ENCODE measurements at places on chromosomes 6 and 20. TPM values are rescaled to one million over a fixed set of nuclear protein-coding genes. Genes with fewer than 3 reads are reported as not detected.

DNA sequence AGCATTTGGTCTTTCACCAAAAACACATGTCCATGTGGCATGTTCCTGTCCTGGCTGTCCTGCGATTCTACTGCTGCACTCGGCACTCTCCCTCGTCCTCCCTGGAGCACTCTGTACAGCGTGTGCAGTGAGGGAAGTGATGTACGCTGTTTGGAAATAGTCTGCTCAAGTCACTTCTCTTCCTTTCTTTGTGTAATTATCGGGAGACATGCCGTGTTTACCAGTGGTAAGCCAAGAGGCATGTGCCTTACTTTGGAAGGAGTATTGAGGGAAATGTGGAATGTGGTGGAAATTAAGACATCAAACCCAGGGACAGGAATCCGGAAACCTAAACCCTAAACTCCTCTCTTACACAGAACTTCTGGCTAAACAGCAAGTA, 268.5 kb upstream of the FOXQ1 start:
- DNase-seq: no peak

DNA sequence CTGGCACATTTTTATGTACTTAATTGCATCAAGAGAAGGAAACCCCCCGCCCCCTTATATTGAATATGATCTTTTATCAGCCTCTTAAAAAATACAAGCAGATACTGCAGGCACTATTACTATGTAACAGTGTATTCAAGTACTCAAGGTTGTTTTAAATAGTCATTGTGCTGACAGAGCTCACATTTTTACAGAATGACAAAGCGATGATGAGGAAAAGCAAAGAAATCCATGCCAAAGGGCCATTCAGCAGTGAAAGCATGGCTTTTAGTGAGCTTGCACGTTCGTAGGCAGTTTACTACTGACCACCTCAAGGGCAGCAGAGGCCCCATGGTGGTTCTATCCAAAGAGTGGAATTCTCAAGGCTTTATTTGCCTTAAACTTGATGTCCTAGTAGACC, 146.8 kb downstream of the RPS12 start:
- peak; percentile 72 for DNase-seq

DNA sequence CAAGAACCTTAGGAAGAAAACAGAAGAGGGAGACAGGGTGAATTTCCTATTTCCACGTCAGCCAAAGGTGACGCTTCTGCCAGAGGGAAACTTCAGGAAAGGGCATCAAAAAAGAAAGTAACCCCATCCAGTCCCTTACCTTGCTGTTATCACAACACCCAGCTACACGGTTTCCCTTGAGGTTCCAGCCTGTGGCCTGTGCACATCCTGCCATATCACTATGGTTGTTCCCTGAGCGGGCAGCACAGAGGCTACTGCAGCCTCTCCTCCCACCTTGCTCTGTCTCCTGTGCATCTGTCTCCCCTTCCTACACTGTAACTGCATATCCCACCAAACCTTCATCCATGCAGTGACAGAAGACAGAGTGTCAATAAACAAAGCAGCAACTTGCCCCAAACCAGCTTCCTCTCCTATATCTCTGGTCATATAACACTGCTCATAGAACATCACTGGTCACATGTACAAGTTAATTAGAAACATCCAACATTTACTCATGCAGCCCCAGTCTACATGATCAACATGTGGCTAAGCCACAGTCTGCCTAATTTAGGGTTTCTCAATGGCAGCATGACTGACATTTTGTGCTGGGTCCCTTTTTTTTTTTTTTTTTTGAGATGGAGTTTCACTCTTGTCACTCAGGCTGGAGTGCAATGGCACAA, 54.7 kb downstream of the GFOD1 start:
- no peak for DNase-seq

GRCh38 chr6:115485400-115485799, 575.3 kb downstream of the FRK start:
- no peak for DNase-seq

DNA sequence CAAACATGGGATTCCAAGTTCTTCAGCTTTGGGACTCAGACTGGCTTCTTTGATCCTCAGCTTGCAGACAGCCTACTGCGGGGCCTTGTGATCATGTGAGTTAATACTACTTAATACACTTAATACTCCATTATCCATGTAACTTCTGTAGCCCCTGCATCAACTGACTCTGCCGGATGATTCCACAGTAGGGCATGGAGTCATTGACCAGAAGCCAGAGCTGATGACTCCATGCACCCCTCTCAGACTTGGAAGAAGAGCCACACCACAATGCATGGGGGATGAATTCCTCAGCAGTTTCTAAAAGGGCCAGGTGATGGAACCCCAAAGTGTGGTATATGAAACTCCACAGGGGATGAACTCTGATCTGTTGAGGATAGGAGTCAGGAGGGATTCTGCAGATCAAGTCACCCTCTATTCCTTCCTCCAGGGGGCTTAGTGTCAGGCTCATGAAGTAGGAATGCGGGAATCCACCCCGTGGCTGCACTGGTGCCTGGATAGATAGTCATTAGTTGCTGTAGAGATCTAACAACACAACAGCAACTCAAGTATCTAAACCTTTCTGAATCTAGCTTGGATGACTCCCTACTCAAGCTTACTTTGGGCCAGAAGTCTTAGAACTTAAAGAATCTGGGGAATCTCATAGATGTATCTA, 70.2 kb downstream of the GPR6 start:
- no peak for DNase-seq

The KCNK16 gene
- not detected for total RNA-seq

GRCh38 chr6:16758163-16758975, 2.9 kb downstream of the ATXN1 start:
- DNase-seq: peak; percentile 45

The RIPOR3 gene
- 0.27 TPM for total RNA-seq

GRCh38 chr6:84687431-84687830, 77.0 kb downstream of the TBX18 start:
- DNase-seq: no peak

The FRK gene
- total RNA-seq: 0.57 TPM

The LY6G6C gene
- not detected for total RNA-seq
